ENCODE measurements at places on chromosomes 3 and 15. TPM values are rescaled to one million over a fixed set of nuclear protein-coding genes. Genes with fewer than 3 reads are reported as not detected.

The LTF gene
- 1.1 TPM for total RNA-seq

- no peak for DNase-seq
These were observed 11.2 kb upstream of the CHCHD6 start for GRCh38 chr3:126692858-126693257.

- DNase-seq: no peak
These were observed 14.6 kb upstream of the TFRC start for GRCh38 chr3:196096382-196096953.

DNA sequence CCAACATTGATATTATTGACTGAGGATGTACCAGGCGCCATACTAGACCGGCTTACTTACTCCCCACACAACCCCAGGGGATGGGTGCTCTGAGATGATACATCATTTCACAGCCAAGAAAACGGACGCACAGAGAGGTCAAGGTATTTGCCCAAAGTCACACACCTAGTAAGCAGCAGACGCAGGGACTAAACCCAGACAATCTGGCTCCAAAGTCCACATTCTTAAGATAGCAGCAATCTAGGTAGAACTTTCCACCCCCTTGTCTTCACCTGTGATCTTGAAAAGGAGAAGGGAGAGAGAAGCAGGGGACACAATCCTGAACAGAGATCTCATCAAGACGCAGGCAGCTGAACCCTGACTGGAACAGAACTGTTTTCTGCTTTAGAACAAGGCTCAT lies 200.6 kb downstream of the XXYLT1 start:
- no peak for DNase-seq

DNA sequence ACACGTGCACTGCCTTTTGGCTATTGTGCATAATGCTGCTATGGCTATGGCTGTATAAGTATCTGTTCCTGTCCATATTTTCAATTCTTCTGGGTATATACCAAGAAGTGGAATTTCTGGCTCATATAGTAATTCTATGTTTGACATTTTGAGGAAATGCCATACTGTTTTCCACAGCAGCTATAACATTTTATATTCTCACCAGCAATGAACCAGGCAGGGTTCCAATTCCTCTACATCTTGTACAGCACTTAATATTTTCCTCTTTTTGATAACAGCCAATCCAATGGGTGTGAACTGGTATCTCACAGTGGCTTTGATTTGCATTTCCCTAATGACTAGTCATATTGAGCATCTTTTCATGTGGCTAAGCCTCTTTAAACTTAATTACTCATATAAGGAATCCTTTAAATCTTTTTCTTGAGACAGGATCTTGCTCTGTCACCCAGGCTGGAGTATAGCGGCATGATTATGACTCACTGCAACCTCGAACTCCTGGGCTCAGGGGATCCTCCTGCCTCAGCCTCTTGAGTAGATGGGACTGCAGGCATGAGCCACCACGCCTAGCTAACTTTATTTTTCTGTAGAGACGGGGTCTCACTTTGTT lies 38.1 kb upstream of the IGDCC4 start:
- DNase-seq: no peak
